ENCODE measurements at places on chromosomes 4 and X. TPM values are rescaled to one million over a fixed set of nuclear protein-coding genes. Genes with fewer than 3 reads are reported as not detected.

- H3K27me3 ChIP-seq: no peaks in the 10 kb centered on the region
- H3K27ac ChIP-seq: no peak overlapping the region
- H3K36me3 ChIP-seq: no peaks in the 10 kb centered on the region
- DNase-seq: no peak
- H3K4me1 ChIP-seq: no peaks in the 10 kb centered on the region
Measured at GRCh38 chr4:22670956-22671355, 21.8 kb upstream of the GBA3 start.

- no peak overlapping the region for H3K4me3 ChIP-seq
- no peak overlapping the region for H3K27ac ChIP-seq
- H3K4me1 ChIP-seq: no peaks in the 10 kb centered on the region
- H3K27me3 ChIP-seq: no peaks in the 10 kb centered on the region
Measured at GRCh38 chr4:25527034-25527433, 128.6 kb upstream of the SLC34A2 start.

- no peaks in the 10 kb centered on the region for H3K27me3 ChIP-seq
- no peaks in the 10 kb centered on the region for H3K36me3 ChIP-seq
- DNase-seq: no peak
- H3K4me1 ChIP-seq: no peaks in the 10 kb centered on the region
- no peak overlapping the region for H3K27ac ChIP-seq
Measured at GRCh38 chrX:55056820-55057674, 17.8 kb upstream of the PAGE2B start.

DNA sequence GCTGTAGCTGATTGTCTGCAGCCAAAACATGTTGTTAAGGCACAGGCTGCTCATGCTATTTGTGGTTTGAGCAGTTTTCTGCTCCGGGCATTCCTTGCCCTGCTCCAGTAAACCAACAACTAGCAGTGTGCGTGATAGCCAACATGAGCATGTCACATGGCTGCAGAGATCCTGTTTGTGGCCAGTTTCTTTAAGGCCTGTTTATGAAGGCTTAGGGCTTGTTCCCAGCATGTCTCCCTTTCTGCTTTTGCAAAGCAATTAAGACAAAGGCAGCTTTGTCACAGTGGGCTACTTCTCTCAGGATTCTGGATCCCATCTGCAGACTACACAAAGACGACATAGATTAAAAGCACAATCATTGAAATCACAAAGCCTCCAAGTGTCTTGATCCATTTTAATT lies 160.5 kb downstream of the ZNF518B start:
- no peak overlapping the region for H3K4me3 ChIP-seq
- no peak for DNase-seq
- no peaks in the 10 kb centered on the region for H3K36me3 ChIP-seq
- H3K4me1 ChIP-seq: no peaks in the 10 kb centered on the region

DNA sequence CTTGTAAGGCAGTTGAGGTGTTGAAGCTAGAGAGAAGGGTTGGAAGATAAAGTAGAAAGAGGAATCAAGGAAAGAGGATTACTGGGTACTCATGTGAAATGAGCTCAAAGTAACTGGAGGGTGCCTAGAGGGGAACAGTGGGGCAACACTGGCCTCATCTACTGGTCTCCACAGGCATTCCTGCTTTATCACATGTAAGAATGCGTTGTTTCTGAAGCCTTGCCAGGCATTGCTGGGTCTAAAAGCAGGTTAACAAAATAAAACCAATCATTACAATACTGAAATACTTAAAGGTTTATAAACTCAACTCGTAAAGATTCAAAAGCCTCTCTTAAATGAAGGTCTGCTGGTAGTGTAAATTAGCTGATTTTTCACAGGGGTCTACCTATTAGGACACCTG lies 96.0 kb downstream of the FANCB start:
- DNase-seq: no peak
- H3K27ac ChIP-seq: no peak overlapping the region
- H3K4me3 ChIP-seq: no peak overlapping the region
- no peaks in the 10 kb centered on the region for H3K36me3 ChIP-seq
- no peaks in the 10 kb centered on the region for H3K4me1 ChIP-seq

DNA sequence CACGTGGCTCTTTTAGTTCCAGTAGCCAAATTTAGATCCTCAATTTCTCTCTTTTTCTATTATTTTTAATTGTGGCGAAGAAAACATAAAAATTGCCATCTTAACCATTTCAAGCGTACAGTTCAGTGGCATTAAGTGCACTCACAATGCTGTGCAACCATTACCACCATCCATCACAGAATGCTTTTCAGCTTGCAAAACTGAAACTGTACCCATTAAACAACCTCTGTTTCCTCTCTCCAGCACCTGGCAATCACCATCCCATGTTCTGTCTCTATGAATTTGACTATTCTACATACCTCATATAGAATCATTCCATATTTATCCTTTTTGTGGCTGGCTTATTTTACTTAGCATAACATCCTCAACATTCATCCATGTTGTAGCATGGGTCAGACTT lies 74.9 kb downstream of the METTL14 start:
- DNase-seq: no peak
- H3K36me3 ChIP-seq: no peaks in the 10 kb centered on the region
- H3K27ac ChIP-seq: no peak overlapping the region
- H3K4me1 ChIP-seq: no peaks in the 10 kb centered on the region
- no peak overlapping the region for H3K4me3 ChIP-seq

GRCh38 chr4:154491341-154492271 lies at the start of gene DCHS2:
TSS of gene DCHS2 (minus strand) at chr4:154491799. CDS start at chr4:154491355, 444 bp downstream.
- H3K27me3 ChIP-seq: peaks cover 32% of the 10 kb centered on the region
- peak within 1 kb of the TSS; percentile 13 for H3K4me3 ChIP-seq
- DNase-seq: peak; percentile 53
- H3K27ac ChIP-seq: no peak within 1 kb of the TSS
- H3K36me3 ChIP-seq: no peaks in the 10 kb centered on the region

- H3K27me3 ChIP-seq: no peaks in the 10 kb centered on the region
- H3K36me3 ChIP-seq: peaks cover 14% of the 10 kb centered on the region
- no peak for DNase-seq
- H3K4me1 ChIP-seq: no peaks in the 10 kb centered on the region
- no peak overlapping the region for H3K4me3 ChIP-seq
Measured at GRCh38 chr4:3190549-3190948, 58.4 kb upstream of the MSANTD1 start.

DNA sequence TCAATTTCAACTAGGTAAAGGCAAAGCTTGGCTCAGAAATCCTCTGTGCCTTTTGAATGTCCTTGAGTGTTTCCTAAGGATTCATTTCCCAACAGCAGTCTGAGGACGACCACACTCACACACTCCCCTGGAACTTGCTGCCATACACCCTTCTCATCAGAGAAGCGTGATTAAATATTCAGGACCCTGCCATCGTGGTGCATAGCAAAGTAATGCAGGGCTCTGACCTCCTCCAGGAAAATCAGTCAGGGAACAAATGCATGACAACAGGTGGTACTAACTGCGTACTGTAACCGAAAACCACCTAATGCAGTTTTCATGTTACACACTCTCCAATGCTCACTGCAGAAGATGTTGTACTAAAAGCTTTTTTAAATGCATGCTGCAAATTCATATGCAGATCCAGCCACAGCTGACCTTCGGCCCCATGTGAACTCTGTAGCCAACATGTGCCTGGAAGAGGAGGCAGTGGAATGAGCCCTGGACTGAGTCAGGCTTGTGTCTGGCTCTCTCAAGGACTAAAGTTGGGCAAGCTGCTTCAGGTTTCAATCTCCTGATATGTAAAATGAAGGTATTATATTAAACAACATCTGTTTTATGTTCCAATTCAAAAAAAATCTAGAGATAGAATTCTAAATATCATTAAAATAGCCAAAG lies 238.3 kb downstream of the KCNIP4 start:
- H3K27ac ChIP-seq: no peak overlapping the region
- H3K36me3 ChIP-seq: no peaks in the 10 kb centered on the region
- no peak overlapping the region for H3K4me3 ChIP-seq
- no peak for DNase-seq
- no peaks in the 10 kb centered on the region for H3K4me1 ChIP-seq
- H3K27me3 ChIP-seq: no peaks in the 10 kb centered on the region

DNA sequence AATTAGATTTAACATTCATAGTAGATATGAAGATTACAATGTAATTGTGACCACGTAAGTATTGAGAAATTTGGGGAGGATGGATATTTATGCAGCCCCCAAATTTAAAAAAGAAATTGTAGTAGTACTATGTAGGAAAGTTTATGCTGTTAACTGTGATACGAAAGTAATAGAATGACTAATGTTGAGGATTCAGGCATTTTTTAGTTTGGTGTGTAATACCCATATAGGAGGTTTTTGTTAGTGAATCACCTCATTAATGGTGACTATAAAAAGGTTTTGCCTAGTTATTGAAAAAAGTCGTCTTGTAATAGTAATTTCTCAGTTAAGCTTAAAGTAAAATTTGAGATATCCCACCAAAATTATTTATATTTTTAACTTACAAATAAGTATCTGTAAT lies 67.2 kb downstream of the SMARCAD1 start:
- no peak overlapping the region for H3K4me3 ChIP-seq
- no peak overlapping the region for H3K27ac ChIP-seq
- H3K4me1 ChIP-seq: no peaks in the 10 kb centered on the region
- no peaks in the 10 kb centered on the region for H3K27me3 ChIP-seq

- H3K36me3 ChIP-seq: no peaks in the 10 kb centered on the region
- no peaks in the 10 kb centered on the region for H3K4me1 ChIP-seq
- no peaks in the 10 kb centered on the region for H3K27me3 ChIP-seq
- H3K27ac ChIP-seq: no peak overlapping the region
- no peak for DNase-seq
- no peak overlapping the region for H3K4me3 ChIP-seq
Measured at GRCh38 chr4:78185117-78185516, 128.0 kb downstream of the FRAS1 start.

DNA sequence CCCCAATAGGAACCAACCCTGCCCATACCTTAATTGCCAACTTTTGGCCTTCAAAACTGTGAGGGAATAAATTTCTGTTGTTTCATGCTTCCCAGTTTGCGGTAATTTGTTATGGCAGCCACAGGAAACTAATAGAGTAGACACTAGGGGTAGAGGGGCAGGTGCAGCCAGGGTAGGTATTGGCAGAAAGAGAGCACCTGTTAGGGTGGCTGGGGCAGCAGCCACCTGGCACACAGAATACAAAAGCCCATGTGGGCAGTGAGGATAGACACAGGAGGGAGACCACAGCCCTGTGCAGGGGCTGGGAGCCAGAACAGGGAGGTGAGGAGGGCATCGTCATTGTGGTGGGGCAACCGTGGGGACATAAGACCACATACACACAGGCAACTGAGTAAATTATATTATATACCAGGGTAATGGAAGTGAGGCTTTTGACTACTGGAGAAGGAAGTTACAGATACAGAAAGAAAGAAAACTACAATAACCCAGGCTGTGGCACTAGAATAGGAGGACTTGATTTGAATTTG lies 28.2 kb downstream of the IRF2 start:
- no peaks in the 10 kb centered on the region for H3K36me3 ChIP-seq
- no peaks in the 10 kb centered on the region for H3K4me1 ChIP-seq
- no peak for DNase-seq
- H3K4me3 ChIP-seq: no peak overlapping the region

DNA sequence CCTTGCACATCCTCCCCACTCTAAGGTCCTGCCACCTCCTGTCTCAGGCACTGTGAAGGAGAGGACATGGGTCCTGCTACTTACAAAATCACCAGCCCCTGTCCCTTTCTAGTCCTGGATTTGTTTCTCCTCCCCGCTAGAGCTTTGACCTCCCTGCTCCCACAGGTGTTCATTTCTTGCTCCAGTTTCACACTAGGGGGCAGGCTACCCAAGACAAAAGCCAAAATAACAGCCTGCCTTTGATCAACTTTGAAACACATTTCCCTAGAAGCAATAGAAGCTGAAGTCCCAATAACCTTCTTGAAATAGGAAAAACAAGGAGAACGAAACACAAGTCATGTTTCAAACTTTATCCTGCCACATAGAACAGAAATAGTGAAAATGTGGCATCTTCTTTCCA lies 164.4 kb downstream of the QDPR start:
- H3K4me1 ChIP-seq: no peaks in the 10 kb centered on the region
- no peak overlapping the region for H3K27ac ChIP-seq
- H3K36me3 ChIP-seq: no peaks in the 10 kb centered on the region
- H3K27me3 ChIP-seq: no peaks in the 10 kb centered on the region
- H3K4me3 ChIP-seq: no peak overlapping the region

DNA sequence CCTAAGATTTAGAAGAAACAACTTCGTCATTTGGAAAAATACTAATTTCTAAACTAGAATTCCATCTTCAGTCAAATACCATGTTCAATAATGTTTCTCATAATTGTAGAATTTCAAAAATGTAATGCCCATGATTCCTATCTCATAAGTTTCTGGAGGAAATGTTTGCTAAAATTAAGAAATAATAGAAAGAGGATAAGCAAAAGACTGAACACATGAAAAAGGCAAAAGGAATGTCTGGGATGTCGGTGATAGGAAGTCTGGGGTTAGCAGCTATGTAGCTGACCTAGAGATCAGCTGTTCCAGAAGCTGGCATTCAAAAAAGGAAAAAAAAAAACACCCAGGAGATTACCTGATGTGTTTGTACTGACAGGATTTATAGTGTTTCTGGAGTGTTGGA lies 18.9 kb upstream of the PCDH10 start:
- H3K27me3 ChIP-seq: no peaks in the 10 kb centered on the region
- no peak overlapping the region for H3K27ac ChIP-seq
- H3K36me3 ChIP-seq: no peaks in the 10 kb centered on the region
- H3K4me1 ChIP-seq: no peaks in the 10 kb centered on the region
- no peak for DNase-seq

GRCh38 chrX:91389026-91389425 lies 45.6 kb upstream of the PABPC5 start:
- no peaks in the 10 kb centered on the region for H3K27me3 ChIP-seq
- H3K36me3 ChIP-seq: no peaks in the 10 kb centered on the region
- no peak overlapping the region for H3K27ac ChIP-seq

GRCh38 chr4:107572281-107572680 lies 147.8 kb downstream of the PAPSS1 start:
- H3K27me3 ChIP-seq: no peaks in the 10 kb centered on the region
- DNase-seq: no peak
- no peaks in the 10 kb centered on the region for H3K4me1 ChIP-seq
- no peak overlapping the region for H3K27ac ChIP-seq
- no peaks in the 10 kb centered on the region for H3K36me3 ChIP-seq
- H3K4me3 ChIP-seq: no peak overlapping the region

DNA sequence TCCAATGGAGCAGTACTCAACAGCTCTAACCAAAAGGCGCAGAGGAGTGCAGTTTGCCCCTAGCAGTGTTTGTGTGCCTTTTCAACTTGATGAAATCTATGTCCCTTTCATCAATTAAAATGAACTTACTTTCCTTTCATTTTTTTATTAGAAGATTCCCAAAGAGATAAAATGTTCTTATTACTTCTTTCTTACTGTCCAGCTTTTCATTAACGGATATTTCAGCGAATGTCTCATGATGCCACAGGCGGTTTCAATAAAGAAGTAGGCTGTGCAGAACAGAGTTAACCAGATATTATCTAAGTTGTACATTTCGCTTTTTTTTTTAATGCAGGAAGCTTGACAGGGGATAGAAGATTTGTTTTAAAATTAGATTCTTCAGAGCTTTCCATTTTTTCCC lies 3.4 kb upstream of the MAOB start:
- no peaks in the 10 kb centered on the region for H3K27me3 ChIP-seq
- no peak overlapping the region for H3K27ac ChIP-seq
- H3K4me1 ChIP-seq: no peaks in the 10 kb centered on the region
- no peak for DNase-seq
- no peaks in the 10 kb centered on the region for H3K36me3 ChIP-seq

GRCh38 chrX:79400623-79401022 lies 33.5 kb upstream of the ITM2A start:
- no peak overlapping the region for H3K27ac ChIP-seq
- no peaks in the 10 kb centered on the region for H3K27me3 ChIP-seq
- no peak for DNase-seq
- H3K36me3 ChIP-seq: no peaks in the 10 kb centered on the region

The PHEX gene
- not detected for total RNA-seq

The ANKRD50 gene
- 7.1 TPM for total RNA-seq

The DDIT4L gene
- total RNA-seq: 0.72 TPM

The CSAG1 gene
- not detected for total RNA-seq

The NLGN4X gene
- 0.89 TPM for total RNA-seq

Measured in colonic mucosa (tissue), 4 donors.